ENCODE measurements at places on chromosomes 5 and 9. TPM values are rescaled to one million over a fixed set of nuclear protein-coding genes. Genes with fewer than 3 reads are reported as not detected.

ZFP62 gene
- total RNA-seq = 21.5 TPM

COL15A1 gene
- total RNA-seq = not detected

FBP2 gene
- total RNA-seq = not detected

SEC61B gene
- 76.2 TPM for total RNA-seq

BTNL9 gene
- not detected for total RNA-seq

PELO gene
- total RNA-seq = 3.9 TPM

CEL gene
- total RNA-seq = 0.37 TPM

DNA sequence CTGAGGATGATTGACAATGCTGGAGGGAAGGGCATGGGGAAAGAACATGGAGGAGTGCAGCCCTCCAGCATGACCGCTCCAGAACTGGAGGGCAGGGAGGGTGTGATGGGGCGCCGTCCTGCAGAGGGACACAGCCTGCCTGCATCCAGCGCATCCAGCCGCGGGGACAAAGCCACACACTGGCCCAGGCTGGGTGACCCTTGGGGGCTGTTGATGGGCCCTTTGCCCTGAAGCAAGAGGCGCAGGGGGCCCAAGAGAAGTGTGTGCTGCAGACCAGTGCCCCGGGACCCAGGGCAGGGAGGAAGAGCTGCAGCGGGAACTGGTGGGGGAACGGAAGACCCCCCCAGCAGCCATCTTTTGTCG is 169.8 kb upstream of the PPP1R26 start:
- H3K36me3 ChIP-seq = no peaks in the 10 kb centered on the region
- H3K27ac ChIP-seq = no peak overlapping the region
- no peak overlapping the region for H3K4me3 ChIP-seq

GRCh38 chr9:15423231-15423985 is 732 bp downstream of the SNAPC3 start:
- H3K4me1 ChIP-seq = peaks cover 48% of the 10 kb centered on the region
- no peaks in the 10 kb centered on the region for H3K27me3 ChIP-seq
- peak overlapping the region; percentile 67 for H3K27ac ChIP-seq
- no peak for DNase-seq
- peak overlapping the region; percentile 87 for H3K4me3 ChIP-seq
- H3K36me3 ChIP-seq = peaks cover 18% of the 10 kb centered on the region

- no peak for DNase-seq
- peaks cover 8% of the 10 kb centered on the region for H3K4me1 ChIP-seq
- no peak overlapping the region for H3K27ac ChIP-seq
- peak overlapping the region; percentile 26 for H3K4me3 ChIP-seq
Observed at GRCh38 chr5:138979684-138980280, 104.6 kb upstream of the LRRTM2 start.

DNA sequence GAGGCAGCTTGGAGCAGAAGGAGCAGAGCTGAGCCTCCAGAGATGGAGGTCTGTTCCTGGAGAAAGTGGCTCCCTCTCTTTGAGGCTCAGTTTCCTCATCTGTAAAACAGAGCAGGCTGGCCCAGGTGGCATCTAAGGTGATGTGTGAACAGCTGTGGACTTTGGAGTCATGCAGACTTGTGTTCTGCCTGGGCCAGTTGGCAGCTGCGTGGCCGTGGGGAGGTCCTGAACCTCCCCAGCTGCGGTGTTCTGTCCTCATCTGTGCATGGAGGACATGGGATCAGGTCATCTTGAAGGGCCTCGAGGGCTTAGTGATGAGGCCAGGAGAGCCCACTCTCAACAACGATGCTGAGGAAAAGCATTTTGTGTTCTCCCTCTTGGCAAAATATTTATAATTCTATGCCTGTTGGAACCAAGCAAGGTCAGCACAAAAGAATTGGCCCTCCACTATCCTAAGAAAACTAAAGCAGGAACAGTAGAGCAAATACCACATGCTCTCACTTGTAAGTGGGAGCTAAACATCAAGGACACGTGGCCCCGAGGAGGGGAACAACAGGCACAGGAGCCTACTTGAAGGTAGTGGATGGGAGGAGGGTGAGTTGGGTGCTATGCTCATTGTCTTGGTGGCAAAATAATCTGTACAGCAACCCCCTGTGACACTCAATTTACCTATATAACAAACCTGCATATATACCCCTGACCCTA is 63.2 kb upstream of the COL15A1 start:
- H3K27ac ChIP-seq = no peak overlapping the region
- H3K36me3 ChIP-seq = no peaks in the 10 kb centered on the region
- H3K27me3 ChIP-seq = no peaks in the 10 kb centered on the region
- H3K4me1 ChIP-seq = no peaks in the 10 kb centered on the region
- no peak overlapping the region for H3K4me3 ChIP-seq
- no peak for DNase-seq

GRCh38 chr5:96520345-96520744 is 87.3 kb upstream of the PCSK1 start:
- no peak overlapping the region for H3K4me3 ChIP-seq
- H3K27me3 ChIP-seq = no peaks in the 10 kb centered on the region
- H3K4me1 ChIP-seq = no peaks in the 10 kb centered on the region
- no peak overlapping the region for H3K27ac ChIP-seq

- H3K36me3 ChIP-seq = no peaks in the 10 kb centered on the region
- H3K4me1 ChIP-seq = no peaks in the 10 kb centered on the region
- no peaks in the 10 kb centered on the region for H3K27me3 ChIP-seq
- H3K27ac ChIP-seq = no peak overlapping the region
Observed at GRCh38 chr5:171067540-171068130, 205.8 kb downstream of the RANBP17 start.

DNA sequence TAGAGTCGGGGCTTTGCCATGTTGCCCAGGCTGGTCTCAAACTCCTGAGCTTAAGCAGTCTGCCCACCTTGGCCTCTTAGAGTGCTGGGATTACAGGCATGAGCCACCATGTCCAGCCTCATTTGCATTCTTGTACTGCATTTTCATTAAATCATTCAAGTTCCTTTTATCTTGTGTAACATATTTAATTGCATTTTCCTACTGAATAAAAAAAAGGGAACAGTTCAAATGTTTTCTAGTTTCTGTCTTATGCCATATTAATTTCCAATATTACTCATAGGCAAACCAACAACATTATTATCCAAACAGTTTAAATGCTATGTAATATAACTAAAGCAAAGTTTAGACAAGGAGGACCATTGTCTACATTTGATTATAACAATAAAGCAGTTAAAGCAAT is 6.1 kb downstream of the SLC31A1 start:
- H3K27ac ChIP-seq = no peak overlapping the region
- H3K4me1 ChIP-seq = peaks cover 4% of the 10 kb centered on the region
- no peak for DNase-seq
- no peak overlapping the region for H3K4me3 ChIP-seq
- no peaks in the 10 kb centered on the region for H3K36me3 ChIP-seq

DNA sequence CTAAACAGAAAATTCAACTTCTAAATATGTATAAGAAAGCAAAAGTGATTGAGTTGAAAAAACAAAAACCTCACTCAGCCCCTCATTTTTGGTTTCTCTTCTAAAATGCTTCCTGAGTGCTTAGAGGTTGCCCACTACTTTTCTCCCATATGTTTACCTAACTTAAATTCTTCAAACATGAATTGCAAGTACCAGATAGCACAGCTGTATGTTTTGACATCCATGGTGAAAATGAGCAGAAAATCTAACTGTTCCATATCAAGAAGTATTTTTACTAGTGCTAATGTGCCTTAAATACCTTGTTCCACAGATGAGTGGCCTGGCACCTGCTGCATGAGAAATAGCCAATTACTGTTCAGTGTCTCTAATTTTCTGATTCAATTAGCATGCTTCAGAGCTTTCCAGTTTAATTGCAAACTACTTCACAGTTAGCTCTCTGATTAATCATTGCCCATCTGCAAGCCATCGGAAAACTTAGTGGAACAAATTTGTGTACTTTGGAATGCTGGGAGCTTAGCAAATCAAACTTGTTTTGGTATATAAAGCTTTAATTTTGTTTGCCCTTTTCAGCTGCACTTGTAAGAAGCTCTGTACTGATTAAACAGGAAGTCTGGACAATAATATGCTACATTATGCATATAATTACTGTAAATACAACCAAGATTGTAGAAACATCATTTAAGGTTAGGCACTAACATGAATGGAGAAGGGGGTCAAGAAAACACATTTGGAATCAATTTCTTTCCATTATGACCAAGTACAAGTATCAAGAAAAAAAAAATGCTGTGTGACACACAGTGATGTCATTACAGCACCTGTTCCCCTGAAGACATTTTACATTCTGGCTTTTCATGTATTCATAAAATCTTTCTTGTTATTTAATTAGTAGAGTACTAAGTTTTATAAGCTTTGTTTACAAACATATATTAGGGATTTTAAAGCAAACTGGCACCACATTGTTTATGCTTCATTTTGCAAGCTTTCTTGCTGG is 65.6 kb downstream of the POU5F2 start:
- H3K4me3 ChIP-seq = no peak overlapping the region
- no peak for DNase-seq
- H3K27ac ChIP-seq = no peak overlapping the region
- no peaks in the 10 kb centered on the region for H3K4me1 ChIP-seq
- H3K27me3 ChIP-seq = no peaks in the 10 kb centered on the region

DNA sequence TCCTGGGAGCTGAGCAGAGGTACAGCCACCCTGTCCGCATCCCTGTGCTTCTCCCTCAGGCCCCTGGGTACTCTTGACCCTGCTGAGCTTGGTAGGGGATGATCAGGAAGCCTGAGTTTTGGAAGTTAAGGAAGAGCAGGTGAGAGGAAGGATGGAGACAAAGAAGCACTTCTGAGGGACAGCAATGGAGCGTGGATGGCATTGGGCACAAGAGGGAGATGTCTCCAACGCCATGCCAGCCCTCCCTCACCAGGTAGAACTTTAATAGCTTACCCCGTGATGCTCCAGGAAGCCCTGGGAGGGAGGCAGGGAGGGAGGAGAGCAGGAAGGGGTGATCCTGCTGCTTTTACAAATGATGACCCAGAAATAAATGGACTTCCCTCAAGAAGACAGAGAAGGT is 29.9 kb upstream of the SMU1 start:
- H3K27me3 ChIP-seq = no peaks in the 10 kb centered on the region
- DNase-seq = no peak
- no peak overlapping the region for H3K27ac ChIP-seq

DNA sequence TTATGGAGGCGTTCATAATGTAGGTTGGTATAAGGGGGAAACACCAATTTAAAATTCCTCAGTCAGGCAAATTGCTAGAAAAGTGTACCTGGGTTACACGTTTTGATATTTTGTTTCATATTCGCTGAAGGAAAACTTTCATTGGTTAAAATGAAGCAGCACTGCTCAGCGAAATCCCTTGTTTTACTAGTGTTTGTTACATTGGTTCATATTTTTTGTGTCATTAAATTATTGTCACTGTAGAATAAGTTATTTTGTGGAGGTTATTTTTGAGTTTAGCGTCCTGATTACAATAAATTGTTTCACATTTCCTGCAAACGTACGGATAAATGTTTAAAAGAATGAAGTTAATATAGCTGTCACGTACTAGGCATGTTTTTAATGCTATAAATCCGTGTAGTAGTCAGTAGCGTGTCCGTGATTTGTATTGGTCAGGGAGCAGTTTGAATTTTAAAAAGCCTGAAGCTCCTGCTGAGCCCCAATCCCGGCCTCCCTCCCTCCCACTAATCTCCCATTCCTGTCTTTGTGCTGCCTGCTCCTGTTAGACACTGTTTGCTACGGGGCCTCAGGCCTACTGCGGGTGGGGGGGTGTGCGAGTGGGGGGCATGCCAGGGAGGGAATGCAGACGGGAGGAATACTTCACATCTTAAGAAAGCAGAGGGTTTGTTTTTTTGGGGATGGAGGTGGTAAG is 2.0 kb downstream of the NIPBL start:
- DNase-seq = no peak
- peaks cover 49% of the 10 kb centered on the region for H3K4me1 ChIP-seq
- H3K27ac ChIP-seq = peak overlapping the region; percentile 97
- peak overlapping the region; percentile 92 for H3K4me3 ChIP-seq
- H3K27me3 ChIP-seq = no peaks in the 10 kb centered on the region

DNA sequence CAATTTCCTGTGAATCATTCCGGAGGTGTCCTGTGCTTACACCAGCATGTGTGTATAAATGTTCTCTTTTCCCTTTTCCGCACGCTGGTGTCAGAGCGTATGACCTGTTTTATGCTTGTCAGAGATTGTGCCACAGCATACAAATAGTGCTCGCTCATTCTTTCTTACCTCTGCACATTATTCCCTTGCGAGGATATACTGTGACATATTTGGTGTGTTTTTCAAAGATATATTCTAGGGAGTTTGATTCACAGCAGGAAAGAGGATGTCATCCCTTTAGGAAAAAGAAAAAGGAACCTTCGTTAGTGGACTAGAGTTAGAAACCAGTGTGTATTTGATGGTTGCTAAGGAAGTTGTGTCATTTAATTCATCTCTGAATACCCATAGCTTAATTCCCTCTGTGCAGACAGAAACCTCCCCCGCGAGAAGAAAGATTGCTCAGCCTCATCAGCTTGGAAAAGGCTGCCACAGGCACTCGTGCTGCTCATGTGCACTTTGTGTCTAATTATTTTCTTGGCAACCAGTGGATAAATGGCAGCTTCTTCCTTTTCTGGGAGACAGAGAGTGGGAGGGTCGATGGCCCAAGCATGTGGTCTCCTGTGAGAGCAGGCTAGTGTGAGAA is 14.7 kb upstream of the CCIN start:
- H3K27ac ChIP-seq = no peak overlapping the region
- peaks cover 39% of the 10 kb centered on the region for H3K4me1 ChIP-seq
- no peak for DNase-seq
- H3K36me3 ChIP-seq = peaks cover 23% of the 10 kb centered on the region
- H3K27me3 ChIP-seq = no peaks in the 10 kb centered on the region
- no peak overlapping the region for H3K4me3 ChIP-seq

DNA sequence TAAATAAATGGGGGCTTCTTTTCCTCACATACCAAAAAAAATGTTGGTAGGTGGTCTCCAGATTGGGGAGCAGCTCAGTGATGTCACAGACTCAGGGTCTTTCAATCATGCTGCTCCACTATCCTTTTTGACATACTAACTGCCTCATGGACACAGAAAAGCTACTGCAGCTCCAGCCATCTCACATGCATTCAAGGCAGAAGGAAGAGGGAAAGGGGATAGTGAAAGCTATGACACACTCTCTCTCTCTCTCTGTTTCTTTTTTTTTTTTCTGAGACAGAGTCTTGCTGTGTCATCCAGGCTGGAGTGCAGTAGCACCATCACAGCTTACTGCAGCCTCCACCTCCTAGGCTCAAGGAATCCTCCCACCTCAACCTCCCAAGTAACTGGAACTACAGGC is 7.9 kb upstream of the ADGRD2 start:
- no peaks in the 10 kb centered on the region for H3K36me3 ChIP-seq
- no peak for DNase-seq
- H3K27me3 ChIP-seq = no peaks in the 10 kb centered on the region
- H3K4me3 ChIP-seq = no peak overlapping the region

DNA sequence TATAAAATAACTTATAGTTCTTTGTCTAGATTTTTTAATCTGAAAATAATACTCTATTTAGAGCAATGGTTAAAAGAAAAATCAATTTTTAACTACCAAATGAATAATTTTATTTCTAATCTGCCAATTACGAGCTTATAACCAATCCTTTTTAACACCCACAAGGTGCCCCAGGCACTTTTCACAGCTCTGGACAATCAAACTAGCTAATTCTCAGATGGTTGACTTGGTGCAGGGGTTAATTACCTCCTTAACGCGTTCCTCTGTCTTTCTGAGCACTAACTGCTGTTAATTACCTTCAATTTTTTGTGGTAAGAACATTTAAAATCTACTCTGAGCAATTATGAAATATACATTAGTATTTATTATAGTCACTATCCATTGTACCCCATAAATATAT is 109.6 kb upstream of the PJA2 start:
- no peak overlapping the region for H3K27ac ChIP-seq
- H3K4me3 ChIP-seq = no peak overlapping the region
- H3K36me3 ChIP-seq = no peaks in the 10 kb centered on the region
- no peaks in the 10 kb centered on the region for H3K4me1 ChIP-seq

GRCh38 chr5:79846198-79846521 is 144.9 kb downstream of the MTX3 start:
- no peak for DNase-seq
- no peak overlapping the region for H3K27ac ChIP-seq
- H3K4me1 ChIP-seq = no peaks in the 10 kb centered on the region

Data from CD4-positive, CD25-positive, alpha-beta regulatory T cell (primary cell).